ENCODE measurements at places on chromosomes 12 and 14.

DNA sequence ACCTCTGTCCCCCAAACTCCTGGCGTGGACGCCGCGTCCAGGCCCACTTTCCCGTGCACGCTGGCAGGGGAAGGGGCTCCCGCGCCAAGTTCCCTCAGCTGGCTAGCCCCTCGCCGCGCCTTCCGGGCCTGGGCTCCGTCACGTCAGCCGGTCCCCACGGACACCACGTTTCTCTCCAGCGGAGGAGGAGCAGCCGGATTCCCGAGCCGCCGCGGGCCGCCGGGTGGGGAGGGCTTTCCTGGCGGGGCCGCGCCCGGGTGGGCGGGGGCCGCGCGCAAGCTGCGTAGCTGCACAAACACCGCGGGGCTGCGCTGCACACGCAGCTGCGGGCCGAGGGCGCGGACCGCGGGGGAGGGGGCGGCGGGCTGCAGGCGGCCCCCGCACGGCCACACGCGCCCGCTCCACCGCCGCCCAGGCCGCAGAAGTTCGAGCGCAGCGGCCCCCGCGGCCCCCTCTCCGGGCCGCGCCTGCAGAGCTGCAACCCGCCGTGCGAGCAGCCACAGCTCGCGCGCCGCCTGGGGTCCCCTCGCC lies 45.1 kb upstream of the PNMA1 start:
- DNase-seq, result no peak

GRCh38 chr14:21326972-21327371 lies 47.1 kb downstream of the RPGRIP1 start:
- DNase-seq, result no peak

GRCh38 chr12:131032082-131032750 lies 78.5 kb downstream of the ADGRD1 start:
- no peak for DNase-seq

GRCh38 chr12:70251661-70252060 lies 8.4 kb downstream of the CNOT2 start:
- no peak for DNase-seq

GRCh38 chr14:105842105-105842504 lies 315.7 kb downstream of the TMEM121 start:
- DNase-seq, result no peak

- DNase-seq, result no peak
Observed at GRCh38 chr12:51889216-51890132, 1.6 kb downstream of the ANKRD33 start.

DNA sequence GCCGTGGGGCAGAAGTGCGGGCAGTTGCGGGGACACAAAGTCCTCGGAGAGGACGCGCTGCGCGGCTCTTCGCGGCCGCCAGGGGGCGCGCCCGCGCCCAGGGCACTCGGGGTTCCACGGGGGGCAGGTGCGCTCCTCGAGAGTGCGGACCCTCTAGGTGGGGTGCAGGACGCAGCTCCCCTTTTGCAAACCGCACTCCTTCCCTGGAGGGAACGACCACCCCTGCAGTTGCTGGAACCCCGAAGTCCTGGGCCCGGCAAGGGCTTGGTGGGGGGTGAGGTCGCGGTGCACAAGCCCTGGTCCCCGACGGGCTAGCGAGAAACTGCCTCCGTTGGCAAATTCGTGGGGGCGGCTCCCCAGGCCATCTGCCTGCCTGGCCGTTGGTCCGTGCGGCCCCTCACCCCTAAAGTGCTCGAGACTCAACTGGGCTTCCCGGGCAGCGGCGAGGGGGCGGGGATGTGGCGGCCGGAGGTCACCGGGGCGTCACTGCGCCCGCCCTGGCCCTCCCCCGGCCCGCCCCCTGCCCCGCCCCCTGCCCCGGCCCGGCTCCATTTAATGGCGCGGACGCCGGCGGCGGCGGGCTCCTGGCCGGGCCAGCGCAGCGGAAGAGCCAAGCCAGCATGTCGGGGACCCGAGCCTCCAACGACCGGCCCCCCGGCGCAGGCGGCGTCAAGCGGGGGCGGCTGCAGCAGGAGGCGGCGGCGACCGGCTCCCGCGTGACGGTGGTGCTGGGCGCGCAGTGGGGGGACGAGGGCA lies at the start of gene ADSS1:
ADSS1 (plus strand) TSS at position 579 of the 756 bp plus-strand sequence; CDS start at position 621, 42 bp downstream.
- DNase-seq, result no peak

GRCh38 chr12:20476551-20476950 lies 108.2 kb downstream of the PDE3A start:
- DNase-seq, result no peak

DNA sequence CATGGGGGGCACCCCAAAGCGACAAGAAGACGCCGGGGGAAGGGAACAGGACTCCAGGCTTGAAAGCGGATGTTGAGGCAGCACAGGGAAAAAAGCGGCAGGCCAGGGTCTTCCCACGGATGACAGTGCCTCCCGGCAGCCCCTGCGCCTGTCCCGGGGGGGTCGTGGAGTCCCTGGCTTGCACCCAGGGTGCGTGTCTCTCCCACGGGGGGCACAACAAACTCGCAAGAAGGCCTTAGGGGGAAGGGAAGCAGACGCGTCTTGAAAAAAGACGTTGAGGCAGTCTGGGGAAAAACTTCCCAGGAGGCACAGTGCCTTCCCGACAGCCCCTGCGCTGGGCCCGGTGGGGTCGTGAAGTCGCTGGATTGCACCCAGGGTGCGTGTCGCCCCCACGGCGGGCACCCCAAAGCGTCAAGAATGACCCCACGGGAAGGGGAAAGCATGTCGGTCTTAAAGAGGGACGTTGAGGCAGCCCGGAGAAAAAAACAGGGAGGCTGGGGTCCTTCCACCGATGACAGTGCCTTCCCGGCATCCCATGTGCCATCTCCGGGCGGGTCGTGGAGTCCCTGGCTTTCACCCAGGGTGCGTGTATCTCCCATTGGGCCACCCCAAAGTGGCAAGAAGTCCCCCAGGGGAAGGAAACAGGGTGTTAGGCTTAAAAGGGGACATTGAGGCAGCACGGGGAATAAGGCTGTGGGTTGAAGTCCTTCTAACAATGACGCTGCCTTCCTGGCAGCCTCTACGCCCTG lies 159.9 kb upstream of the ALG10B start:
- no peak for DNase-seq

DNA sequence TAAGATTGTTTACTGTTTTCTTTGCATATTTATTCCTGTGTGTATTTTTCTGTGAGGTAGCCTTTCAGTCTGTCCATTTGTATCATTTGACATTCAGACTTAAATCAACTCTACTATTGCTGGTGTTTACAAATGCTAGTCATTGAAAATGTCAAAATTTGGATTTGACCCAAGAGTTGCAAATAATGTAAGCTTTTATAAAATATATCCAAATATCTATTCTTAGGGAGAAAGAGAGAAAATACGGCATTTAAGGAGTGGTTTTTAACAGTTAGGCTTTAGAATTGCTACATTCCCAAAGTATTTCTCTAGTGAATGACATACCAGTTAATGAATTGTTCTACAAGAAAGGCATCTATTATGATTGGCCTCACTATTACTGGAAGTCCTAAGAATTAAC lies 37.9 kb downstream of the FRS2 start:
- no peak for DNase-seq

- peak; percentile 69 for DNase-seq
Observed at GRCh38 chr12:22046090-22046967, at the start of gene CMAS. Gene CMAS, plus strand, starts transcription at chr12:22046218. Its CDS starts 86 bp downstream, at chr12:22046304.

- DNase-seq, result no peak
Observed at GRCh38 chr14:36057452-36058116, 118.9 kb downstream of the PTCSC3 start.

DNA sequence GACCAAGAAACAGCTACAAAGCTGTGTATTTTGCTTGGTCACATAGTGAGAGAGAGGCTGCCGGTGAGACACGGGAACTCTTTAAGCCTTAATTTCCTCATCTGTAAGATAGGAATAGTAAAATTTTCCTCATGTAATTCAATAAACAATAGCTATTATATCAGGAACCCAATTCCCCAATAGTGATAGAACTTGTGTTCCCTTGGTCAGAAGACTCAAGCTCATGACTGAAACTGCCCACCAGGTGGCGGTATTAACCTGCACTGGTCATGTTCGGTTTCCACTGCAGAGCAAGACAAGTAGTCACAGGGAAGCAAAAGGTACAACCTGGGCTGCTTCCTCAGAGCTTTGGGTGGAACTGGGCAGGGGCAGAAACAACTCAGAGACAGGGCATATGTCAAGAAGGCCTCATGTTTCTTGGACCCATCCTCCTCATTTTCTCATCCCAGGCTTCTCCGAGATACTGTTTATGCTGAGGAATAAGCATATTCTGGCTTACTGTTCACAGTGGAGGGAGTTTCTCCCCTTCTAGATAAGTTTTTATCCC lies 4.2 kb upstream of the AJUBA start:
- DNase-seq, result peak; percentile 82

DNA sequence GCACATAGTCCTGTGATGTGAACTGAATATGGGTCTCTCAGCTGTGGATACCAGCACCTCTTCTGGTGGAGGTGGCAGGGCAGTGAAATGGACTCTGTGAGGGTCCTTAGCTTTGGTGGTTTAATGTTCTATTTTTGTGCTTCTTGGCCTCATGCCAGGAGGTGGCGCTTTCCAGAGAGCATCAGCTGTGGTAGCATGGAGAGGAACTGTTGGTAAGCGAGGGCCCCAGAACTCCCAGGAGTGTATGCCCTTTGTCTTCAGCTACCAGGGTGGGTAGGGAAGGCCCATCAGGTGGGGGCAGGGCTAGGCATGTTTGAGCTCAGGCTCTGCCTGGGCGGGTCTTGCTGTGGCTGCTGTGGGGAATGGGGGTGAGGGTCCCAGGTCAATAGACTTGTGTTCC lies 241.7 kb downstream of the AEBP2 start:
- DNase-seq, result no peak

DNA sequence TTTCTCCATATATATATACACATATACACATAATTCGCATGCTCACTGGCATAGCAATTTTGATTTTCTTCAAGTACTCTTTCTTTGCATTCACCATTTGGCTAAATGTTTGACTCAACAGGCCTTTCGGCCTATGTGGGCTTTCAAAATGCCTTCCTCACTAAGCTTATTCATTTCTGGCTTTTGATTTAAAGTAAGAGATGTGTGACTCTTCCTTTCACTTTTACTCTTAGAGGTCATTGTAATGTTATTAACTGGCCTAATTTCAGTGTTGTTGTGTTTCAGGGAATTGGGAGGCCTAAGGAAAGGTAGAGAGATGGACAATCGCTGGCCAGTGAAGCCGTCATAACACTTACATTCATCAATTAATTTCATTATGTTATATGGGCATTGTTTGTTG lies 14.5 kb upstream of the KLRD1 start:
- no peak for DNase-seq

DNA sequence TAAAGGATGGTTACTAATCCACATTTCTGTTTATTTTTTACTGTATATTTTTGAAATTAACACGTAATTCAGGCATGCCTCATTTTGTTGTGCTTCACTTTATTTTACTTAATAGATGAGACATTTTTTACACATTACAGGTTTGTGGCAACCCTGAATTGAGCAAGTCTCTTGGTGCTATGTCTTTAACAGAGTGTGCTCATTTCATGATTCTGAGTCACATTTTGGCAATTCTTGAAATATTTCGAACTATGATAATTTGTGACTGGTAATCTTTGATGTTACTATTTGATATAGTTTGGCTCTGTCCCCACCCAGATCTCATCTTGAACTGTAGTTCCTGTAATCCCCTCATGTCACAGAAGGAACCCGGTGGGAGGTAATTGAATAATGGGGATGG lies 1120.5 kb upstream of the FLRT2 start:
- DNase-seq, result no peak

DNA sequence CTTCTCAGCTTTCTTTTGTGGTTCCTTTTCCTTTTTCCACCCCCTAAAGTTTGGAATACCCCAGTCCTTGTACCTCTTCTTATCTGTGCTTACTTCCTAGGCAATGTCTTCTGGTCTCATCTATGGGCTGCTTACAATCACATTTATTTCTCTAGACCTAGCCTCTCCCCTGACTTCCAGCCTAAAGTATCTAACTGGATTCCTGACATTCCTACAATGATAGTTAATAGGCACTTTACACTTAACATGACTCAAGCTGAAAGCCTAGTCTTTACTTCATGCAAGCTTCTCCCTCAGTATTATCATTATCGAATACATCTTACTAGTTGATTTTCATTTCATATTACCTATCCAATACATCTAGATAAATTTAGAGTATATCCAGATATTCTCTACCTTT lies 21.2 kb downstream of the CLECL1 start:
- DNase-seq, result no peak

DNA sequence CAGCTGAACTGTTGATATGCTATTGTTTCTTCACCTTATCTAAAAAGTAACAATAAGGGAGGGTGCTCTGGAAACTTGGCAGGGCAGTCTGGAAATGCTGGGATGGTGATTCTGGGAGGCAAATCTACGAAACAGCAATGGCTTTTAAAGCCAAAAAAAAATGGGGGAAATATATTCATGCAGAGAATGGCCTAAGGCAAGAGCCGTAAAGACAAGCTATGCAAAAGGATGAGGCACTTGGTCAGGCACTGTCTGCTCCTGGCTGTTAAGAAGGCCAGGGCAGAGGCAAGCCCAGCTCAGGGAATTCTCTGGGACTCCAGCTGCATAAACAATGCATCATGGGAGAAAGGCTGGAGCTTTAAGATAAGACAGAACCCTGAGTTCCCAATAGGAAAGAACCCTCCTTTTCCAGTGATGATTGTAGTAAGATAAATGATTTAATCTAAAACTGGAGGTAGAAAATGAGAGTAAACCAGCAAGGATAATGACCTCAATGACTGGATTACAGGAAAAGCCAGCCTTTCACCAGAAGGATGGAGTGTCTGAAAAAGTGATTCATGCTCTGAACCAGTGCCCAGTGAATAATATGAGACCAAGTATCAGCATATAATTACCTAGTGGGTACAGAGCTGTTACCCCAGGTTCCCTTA lies 46.0 kb downstream of the ITPR2 start:
- DNase-seq, result no peak

DNA sequence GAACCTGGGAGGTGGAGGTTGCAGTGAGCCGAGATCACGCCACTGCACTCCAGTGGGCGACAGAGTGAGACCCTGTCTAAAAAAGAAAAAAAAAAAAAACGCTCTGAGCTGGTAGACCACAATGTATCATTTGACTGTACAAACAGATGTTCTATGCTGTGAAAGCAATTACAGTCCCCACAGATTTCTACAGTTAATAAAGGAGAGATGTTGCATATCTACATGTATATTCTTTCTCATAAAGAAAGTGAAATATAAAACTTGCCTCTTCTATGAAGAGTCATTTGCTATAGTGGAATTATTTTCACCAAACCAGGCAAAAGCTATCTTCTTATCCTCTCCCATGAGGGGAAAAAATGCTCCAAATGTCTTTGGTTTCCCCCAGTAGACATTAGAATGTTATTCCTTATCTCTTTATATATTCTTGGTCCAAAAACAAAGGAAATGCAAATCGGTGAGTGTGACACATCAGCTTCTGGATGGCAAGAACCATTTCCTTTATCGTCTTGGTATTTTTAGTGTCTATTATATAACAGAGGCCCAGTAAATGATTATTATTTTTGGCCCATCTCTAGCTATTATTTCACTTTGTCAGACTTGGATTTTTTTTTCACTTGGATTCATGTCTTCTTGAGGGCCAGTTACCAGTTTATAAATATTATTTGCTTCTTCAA lies 230.4 kb downstream of the SSPN start:
- DNase-seq, result no peak

GRCh38 chr12:24630856-24631255 lies 318.0 kb downstream of the BCAT1 start:
- no peak for DNase-seq

- no peak for DNase-seq
Observed at GRCh38 chr12:65891219-65891618, 66.9 kb downstream of the HMGA2 start.

GRCh38 chr14:33408291-33408690 lies 469.6 kb downstream of the NPAS3 start:
- no peak for DNase-seq

Data from stimulated activated CD4-positive, alpha-beta T cell treated with anti-CD3 and anti-CD28 coated beads, Interleukin-12 subunit alpha, Interleukin-12 subunit beta, amount 100 ng/mL, for 48 hours (primary cell).